ENCODE measurements at places on chromosomes 12 and 14. TPM values are rescaled to one million over a fixed set of nuclear protein-coding genes. Genes with fewer than 3 reads are reported as not detected.

The C12orf50 gene
- total RNA-seq, result not detected

The KANSL2 gene
- total RNA-seq, result 21.7 TPM

The MYH7 gene
- 23,772 TPM for total RNA-seq

The KRT79 gene
- not detected for total RNA-seq

The BICDL1 gene
- total RNA-seq, result not detected

The RFX4 gene
- not detected for total RNA-seq

The DPPA3 gene
- total RNA-seq, result not detected

The TAS2R50 gene
- not detected for total RNA-seq

DNA sequence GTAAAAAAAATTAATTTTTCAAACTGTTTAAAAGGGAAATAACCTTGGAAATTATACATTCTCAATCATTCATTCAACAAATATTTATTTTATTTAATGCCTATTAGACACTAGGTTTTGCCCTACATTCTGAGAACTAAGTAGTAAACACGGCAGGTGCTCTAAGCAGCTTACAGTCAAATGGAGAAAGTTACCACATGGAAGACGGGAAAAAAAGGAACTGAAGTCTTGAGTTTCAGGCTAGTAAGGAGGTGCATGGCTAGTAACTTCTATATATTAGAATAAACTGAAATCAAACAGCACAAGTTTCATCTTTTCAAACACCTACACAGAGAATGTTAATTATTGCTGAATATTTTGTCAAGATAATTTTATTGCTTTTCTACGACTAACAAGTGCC, 52.9 kb downstream of the C12orf42 start:
- H3K36me3 ChIP-seq, result no peaks in the 10 kb centered on the region
- no peaks in the 10 kb centered on the region for H3K4me1 ChIP-seq
- no peaks in the 10 kb centered on the region for H3K27me3 ChIP-seq
- H3K27ac ChIP-seq, result no peak overlapping the region
- DNase-seq, result no peak
- no peak overlapping the region for H3K4me3 ChIP-seq

DNA sequence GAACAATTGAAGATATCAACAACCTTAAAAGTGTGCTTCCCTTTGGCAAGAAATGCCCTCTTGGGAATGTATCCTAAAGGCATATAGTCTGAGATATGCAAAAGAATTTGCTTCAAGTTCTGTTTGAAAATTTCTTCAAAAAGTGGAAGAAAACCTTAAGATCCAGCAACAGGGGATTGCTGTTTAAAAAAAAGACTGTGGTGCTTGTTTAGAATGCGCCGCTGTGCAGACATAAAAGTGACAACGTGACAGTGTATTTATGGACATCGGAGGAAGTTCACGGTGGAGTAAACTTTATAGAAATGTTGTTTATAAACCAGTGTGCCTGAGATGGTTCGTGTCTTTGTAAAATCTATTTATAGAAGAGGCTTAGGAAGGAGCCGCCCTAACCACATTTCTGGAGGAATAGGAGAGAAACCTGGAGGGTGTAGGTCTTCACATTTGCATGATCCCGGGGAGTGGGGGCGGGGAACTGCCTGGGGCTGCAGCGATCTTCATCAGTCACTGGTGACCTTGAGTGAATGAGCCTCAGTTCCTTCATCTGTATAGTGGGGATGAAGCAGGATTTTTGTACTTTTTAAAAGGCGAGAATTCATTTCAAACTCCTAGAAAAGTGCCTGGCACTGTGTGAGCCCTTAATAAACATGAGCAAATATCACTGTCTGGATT, 27.5 kb downstream of the ADGRD1 start:
- H3K36me3 ChIP-seq, result no peaks in the 10 kb centered on the region
- DNase-seq, result no peak
- no peak overlapping the region for H3K27ac ChIP-seq
- H3K4me1 ChIP-seq, result peaks cover 23% of the 10 kb centered on the region

DNA sequence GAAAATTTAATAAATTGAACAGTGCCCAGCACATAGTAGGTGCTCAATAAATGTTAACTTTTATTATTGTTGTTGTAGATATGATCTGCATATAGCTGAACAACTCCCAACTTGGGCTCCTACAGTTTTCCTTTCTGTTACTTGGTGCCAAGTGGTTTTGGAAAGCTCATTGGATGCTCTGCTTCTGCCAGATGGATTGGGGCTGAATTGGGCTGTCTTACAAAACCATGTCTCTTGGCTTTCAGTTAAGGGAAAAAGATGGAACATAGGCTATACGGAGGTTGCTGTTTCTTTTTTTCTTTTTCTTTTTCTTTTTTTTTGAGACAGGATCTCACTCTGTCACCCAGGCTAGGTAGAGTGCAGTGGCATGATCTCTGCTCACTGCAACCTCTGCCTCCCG, 140.7 kb upstream of the PWP1 start:
- H3K4me1 ChIP-seq, result peaks cover 13% of the 10 kb centered on the region
- H3K36me3 ChIP-seq, result no peaks in the 10 kb centered on the region
- peak overlapping the region; percentile 57 for H3K27ac ChIP-seq
- no peak overlapping the region for H3K4me3 ChIP-seq
- H3K27me3 ChIP-seq, result no peaks in the 10 kb centered on the region

- peaks cover 87% of the 10 kb centered on the region for H3K36me3 ChIP-seq
- H3K27ac ChIP-seq, result no peak overlapping the region
- no peak overlapping the region for H3K4me3 ChIP-seq
Measured at GRCh38 chr12:95298916-95299315, 81.3 kb downstream of the VEZT start.

- H3K27me3 ChIP-seq, result no peaks in the 10 kb centered on the region
- DNase-seq, result no peak
- no peak overlapping the region for H3K4me3 ChIP-seq
- H3K36me3 ChIP-seq, result no peaks in the 10 kb centered on the region
- H3K4me1 ChIP-seq, result peaks cover 61% of the 10 kb centered on the region
Measured at GRCh38 chr14:91371011-91371989, 46.3 kb downstream of the CCDC88C start.

GRCh38 chr12:30930641-30931040, 4.1 kb downstream of the TSPAN11 start:
- no peak overlapping the region for H3K4me3 ChIP-seq
- H3K4me1 ChIP-seq, result peaks cover 3% of the 10 kb centered on the region
- DNase-seq, result no peak

DNA sequence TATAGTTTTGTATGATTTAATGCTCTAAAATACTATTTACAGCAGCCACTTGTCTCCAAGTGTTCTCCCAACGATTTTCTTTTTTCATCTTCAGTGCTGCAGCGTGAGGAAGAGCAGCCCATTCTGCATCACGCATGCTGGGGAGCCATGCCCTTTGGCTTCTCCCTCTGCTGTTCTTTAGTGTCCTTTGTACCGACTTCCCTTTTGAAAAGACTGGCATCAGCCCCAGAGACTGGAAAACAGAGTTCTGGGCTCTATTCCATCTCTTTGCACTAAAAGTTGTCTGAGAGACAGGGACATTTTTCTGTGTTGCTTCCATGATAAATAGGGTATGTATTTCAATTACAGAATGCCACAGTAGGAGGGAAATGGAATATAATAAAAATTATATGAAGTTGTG, 105.1 kb downstream of the RERG start:
- no peaks in the 10 kb centered on the region for H3K36me3 ChIP-seq
- no peaks in the 10 kb centered on the region for H3K4me1 ChIP-seq
- H3K4me3 ChIP-seq, result no peak overlapping the region
- no peak overlapping the region for H3K27ac ChIP-seq

- H3K4me3 ChIP-seq, result no peak overlapping the region
- H3K4me1 ChIP-seq, result no peaks in the 10 kb centered on the region
- no peaks in the 10 kb centered on the region for H3K36me3 ChIP-seq
- no peak for DNase-seq
- peaks cover 9% of the 10 kb centered on the region for H3K27me3 ChIP-seq
Measured at GRCh38 chr14:100783630-100784370, 42.1 kb upstream of the MEG3 start.

- peak; percentile 61 for DNase-seq
- peaks cover 10% of the 10 kb centered on the region for H3K4me1 ChIP-seq
- H3K36me3 ChIP-seq, result peaks cover under 1% of the 10 kb centered on the region
- H3K27ac ChIP-seq, result peak overlapping the region; percentile 99
- peak overlapping the region; percentile 89 for H3K4me3 ChIP-seq
Measured at GRCh38 chr12:64404470-64405256, 471 bp downstream of the XPOT start.

- no peaks in the 10 kb centered on the region for H3K36me3 ChIP-seq
- DNase-seq, result peak; percentile 88
- H3K27me3 ChIP-seq, result no peaks in the 10 kb centered on the region
- H3K4me3 ChIP-seq, result peak within 1 kb of the TSS; percentile 83
Measured at GRCh38 chr12:31590642-31591379, at the start of gene DENND5B. DENND5B (minus strand) TSS chr12:31591136; CDS start chr12:31590832, 304 bp downstream.

DNA sequence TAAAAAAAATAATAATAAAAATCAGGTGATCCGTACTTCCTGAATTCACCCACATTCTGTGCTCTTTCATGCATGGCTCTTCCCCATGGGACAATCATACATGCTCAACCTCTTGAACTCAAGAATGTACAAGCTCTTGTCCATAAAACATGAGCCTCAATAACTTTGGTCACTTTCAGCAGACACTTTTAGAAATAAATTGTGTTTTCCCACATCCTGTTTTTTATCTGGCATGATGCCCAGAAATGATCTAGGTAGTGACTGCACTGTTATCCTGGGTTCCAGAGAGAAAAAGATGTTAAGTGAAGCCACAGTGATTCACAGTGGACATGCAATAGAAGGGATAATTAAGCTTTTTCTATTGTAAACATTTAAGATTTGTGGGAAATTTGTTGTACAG, 537.6 kb upstream of the TMEM132C start:
- no peak overlapping the region for H3K27ac ChIP-seq
- no peak overlapping the region for H3K4me3 ChIP-seq
- H3K4me1 ChIP-seq, result no peaks in the 10 kb centered on the region
- no peaks in the 10 kb centered on the region for H3K27me3 ChIP-seq
- no peak for DNase-seq
- H3K36me3 ChIP-seq, result no peaks in the 10 kb centered on the region

DNA sequence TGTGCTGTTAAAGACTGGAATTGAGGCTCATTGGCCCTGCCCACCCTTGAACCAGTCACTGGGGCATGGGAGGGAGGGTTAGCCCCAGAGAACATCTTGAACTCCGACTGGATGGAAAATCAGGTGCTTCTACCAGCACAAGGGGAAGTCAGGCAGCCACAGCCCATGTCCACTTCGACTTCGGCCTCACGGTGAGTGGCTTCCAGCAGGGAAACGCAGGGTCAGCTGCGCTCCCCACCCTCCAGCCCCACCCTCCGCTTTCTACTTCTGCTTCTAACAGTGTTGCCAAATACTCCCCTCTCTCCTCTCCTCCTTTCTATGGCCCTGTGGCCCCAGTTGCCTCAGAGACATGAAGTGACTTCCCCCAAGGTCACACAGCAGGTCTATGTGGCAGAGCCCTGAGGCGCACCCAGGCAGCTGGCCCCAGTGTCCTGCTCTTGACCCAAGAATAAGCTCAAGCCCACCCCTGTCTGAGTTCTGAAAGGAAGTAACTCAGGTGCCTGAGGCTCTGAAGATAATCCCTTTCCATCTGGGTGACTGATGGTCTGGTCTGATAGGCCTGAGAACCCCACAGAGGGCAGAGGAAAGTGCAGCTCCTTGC, 11.9 kb upstream of the SH2B3 start:
- H3K36me3 ChIP-seq, result no peaks in the 10 kb centered on the region
- H3K27ac ChIP-seq, result no peak overlapping the region
- DNase-seq, result peak; percentile 62
- no peaks in the 10 kb centered on the region for H3K27me3 ChIP-seq
- peaks cover 10% of the 10 kb centered on the region for H3K4me1 ChIP-seq
- H3K4me3 ChIP-seq, result no peak overlapping the region

DNA sequence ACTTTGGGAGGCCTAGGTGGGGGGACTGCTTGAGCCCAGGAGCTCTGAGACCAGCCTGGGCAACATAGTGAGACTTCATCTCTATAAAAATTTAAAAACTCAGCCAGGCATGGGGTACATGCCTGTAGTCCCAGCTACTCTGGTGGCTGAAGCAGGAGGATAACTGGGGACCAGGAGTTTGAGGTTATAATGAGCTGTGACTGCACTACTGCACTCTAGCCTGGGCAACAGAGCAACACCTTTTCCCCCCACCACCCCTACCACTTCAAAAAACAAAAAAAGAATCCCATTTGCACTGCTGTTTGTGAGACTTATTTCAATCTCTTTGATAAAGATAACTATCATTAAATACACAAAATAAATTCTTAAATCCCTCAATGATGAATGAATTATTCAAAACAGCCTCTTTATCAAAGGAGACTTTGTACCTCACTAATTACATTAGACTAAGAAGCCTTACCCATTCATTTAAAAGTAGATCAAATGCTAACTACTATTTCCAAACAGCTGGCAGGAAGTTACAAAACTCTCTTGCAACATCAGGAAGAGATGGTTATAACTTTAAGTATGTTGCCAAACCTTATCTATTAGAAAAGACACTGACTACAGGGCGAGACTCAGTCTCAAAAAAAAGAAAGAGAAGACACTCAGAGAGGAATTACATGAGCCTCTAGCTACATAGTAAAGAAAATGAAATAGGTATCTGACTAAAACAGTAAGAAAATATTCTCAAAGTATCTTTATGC, 14.7 kb downstream of the BLTP3B start:
- H3K4me3 ChIP-seq, result no peak overlapping the region
- no peaks in the 10 kb centered on the region for H3K36me3 ChIP-seq
- H3K27ac ChIP-seq, result no peak overlapping the region
- H3K4me1 ChIP-seq, result peaks cover 38% of the 10 kb centered on the region

GRCh38 chr12:12705838-12706520, 10.0 kb upstream of the GPR19 start:
- H3K36me3 ChIP-seq, result no peaks in the 10 kb centered on the region
- no peak overlapping the region for H3K4me3 ChIP-seq
- peak; percentile 71 for DNase-seq
- no peak overlapping the region for H3K27ac ChIP-seq

GRCh38 chr12:1302201-1302870, 292.0 kb downstream of the FBXL14 start:
- no peak overlapping the region for H3K4me3 ChIP-seq
- H3K4me1 ChIP-seq, result peaks cover 3% of the 10 kb centered on the region
- H3K27me3 ChIP-seq, result no peaks in the 10 kb centered on the region
- no peak overlapping the region for H3K27ac ChIP-seq

GRCh38 chr12:6361834-6362233, 13.5 kb downstream of the SCNN1A start:
- H3K4me1 ChIP-seq, result no peaks in the 10 kb centered on the region
- H3K36me3 ChIP-seq, result no peaks in the 10 kb centered on the region
- H3K27ac ChIP-seq, result no peak overlapping the region

GRCh38 chr14:102777711-102778337, 575 bp downstream of the TRAF3 start:
- H3K4me3 ChIP-seq, result peak overlapping the region; percentile 56
- no peaks in the 10 kb centered on the region for H3K36me3 ChIP-seq
- H3K27ac ChIP-seq, result peak overlapping the region; percentile 80
- no peaks in the 10 kb centered on the region for H3K27me3 ChIP-seq

DNA sequence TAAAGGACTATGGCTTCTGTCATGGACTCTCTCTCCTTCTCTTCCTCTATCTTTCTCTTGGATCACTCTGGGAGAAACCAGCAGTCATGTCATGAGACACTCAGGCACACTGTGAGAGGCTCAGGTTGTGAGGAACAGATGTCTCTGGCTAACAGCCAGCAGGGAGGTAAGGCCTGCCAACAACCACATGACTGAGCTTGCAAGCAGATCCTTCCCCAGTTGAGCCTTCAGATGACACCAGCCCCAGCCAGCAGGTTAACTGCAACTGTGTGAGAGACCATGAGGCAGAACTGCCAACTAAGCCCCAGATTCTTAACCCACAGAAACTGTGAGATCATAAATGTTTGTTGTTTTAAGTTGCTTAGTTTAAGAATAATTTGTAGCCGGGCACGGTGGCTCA, 90.6 kb downstream of the VCPKMT start:
- H3K36me3 ChIP-seq, result no peaks in the 10 kb centered on the region
- no peaks in the 10 kb centered on the region for H3K27me3 ChIP-seq
- H3K4me3 ChIP-seq, result no peak overlapping the region
- H3K4me1 ChIP-seq, result no peaks in the 10 kb centered on the region
- DNase-seq, result no peak

GRCh38 chr12:53327435-53328042, 6.1 kb upstream of the AAAS start:
- H3K27me3 ChIP-seq, result no peaks in the 10 kb centered on the region
- no peaks in the 10 kb centered on the region for H3K36me3 ChIP-seq
- no peak overlapping the region for H3K4me3 ChIP-seq
- DNase-seq, result no peak
